NCI-H2227 treated with DMSO at 0.1 percent for 48 hours (cell line): ENCODE measurements at places on chromosomes 12 and 14.

DNA sequence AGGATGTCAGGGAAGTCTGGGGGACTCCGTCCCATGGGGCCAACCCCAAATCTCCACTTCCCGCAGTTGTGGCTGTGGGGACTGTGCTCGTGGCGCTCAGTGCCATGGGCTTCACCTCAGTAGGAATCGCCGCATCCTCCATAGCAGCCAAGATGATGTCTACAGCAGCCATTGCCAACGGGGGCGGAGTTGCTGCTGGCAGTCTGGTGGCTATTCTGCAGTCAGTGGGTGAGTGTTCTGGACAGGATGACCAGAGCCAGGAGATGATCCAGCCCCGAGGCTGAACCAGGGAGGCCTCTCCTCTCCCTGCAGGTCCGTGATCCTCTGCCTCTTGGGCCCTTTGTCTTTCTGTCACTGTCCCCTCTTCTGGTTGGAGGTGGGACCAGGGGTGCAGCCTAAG, 8.8 kb upstream of the IFI27 start:
- DNase-seq: no peak

DNA sequence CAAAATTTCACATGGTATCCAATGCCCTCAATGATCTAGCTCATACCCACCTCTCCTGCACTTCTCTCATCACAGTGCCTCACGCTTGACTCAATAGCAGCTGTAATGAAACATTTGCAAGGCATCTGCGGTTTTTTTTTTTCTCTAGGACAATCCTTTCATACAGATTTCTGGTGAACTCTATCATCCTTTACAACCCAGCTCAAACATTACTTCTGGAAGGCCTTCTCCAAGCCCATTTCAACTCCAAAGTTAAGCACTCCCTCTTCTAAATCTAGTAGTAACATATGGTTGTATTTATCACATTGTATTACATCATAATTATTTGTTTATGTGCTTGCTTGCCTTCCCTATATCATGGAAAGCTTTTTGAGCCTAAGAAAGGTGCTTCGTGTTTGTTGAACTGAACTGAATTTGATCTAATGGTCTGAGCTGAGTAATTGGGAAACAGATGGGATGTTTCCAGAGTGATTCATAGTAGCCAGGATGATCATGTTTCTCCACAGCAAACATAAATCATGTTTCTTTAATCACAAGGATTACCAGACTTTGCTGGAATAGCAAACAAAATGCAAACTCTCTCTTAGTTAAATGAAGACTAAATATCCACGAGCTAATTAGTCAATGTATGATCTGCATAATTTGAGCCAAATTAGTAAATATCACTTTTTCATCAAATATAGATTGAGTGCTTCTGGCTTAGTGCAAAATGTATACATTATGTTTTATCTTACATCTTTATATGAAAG, 14.3 kb downstream of the CFL2 start:
- no peak for DNase-seq

DNA sequence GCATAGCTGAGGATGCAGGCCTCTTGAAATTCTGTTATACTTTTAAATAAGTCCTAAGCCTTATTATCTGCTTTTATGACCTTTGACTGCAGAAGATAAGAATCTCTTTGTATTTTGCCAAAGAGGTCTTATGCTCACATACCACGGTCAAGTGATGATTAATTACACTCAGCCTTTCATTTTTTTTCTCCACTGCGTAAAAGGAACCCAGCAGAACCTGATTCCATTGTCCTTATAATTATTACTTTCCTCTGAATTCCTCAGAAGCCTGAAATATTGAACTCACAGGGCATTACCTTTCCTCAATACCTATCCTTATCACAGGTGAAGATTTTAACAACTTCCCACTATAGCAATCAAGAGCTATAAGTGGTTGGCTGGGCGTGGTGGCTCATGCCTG, 498.7 kb upstream of the RPL10L start:
- no peak for DNase-seq

DNA sequence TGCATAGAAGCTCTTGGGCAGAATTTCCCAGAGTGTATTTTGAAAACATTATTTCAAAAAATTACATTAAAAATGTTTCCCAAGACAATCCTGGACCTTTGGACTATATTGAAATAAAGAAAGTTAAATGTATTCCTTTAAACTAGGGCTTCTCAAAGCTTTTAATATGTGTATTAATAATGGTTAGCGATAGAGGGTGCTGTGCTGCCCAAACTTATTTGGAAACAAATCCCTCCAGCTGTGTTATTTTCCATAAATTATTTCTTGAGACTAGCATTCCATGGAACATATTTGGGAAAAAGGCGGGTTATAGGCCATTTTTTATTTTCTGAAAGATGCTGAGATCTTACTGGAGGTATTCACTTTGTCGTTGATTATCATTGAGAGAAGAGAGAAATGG, 397.8 kb upstream of the MIS18BP1 start:
- no peak for DNase-seq

GRCh38 chr12:68180792-68181744, 21.5 kb upstream of the IFNG start:
- DNase-seq: no peak

DNA sequence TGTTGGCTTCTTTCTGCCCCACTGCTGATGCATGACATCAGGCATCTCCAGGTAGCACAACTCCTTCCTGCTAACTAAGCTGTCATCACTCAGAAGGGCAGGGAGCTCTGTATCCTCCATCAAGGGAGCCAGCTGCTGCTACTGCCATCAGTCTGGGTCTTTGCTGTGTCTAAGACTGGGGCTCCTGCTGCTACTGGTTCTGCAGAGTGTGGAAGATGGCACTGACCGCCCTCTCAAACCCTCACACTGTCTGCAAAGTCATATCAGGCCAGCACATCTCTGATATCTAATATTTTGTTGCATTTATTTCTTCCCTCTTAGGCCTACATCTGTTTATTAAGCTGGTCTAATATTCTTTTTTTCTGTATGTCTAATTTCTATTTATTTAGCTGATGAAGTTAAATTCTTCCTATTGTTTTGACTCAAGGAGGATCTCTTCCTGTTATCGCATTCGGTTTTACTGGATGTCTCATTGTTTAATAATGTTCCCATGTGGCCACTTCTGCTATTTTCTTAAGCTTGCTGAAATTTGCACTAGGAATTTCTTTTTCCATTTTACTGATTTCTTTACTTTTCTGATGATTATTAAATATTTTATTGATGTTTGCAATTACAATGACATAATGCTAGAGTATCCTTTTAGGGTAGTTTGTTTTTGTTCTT, 7.6 kb upstream of the E2F7 start:
- DNase-seq: no peak

- no peak for DNase-seq
These were observed 69.6 kb downstream of the CHST11 start for GRCh38 chr12:104526320-104526719.

DNA sequence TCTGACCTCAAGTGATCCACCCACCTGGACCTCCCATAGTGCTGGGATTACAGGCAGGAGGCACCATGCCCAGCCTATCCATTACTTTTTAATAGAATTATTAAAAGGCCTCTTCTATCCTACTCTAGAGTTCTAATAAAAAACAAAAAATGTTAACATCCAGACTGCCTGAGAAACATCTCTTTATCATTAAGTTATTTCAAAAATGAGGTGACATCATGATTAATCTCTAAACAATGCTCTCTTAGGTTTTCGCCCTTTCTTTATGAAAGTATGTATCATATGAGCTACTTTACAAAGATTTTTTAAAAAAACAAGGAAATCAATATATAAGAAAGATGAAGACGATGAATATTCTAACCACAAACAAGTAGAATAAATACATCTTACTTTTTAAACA, 52.6 kb downstream of the FGD6 start:
- DNase-seq: no peak

- no peak for DNase-seq
These were observed 183.1 kb downstream of the TMEM121 start for GRCh38 chr14:105709281-105710118.

GRCh38 chr12:131074221-131075083, 120.7 kb downstream of the ADGRD1 start:
- no peak for DNase-seq

DNA sequence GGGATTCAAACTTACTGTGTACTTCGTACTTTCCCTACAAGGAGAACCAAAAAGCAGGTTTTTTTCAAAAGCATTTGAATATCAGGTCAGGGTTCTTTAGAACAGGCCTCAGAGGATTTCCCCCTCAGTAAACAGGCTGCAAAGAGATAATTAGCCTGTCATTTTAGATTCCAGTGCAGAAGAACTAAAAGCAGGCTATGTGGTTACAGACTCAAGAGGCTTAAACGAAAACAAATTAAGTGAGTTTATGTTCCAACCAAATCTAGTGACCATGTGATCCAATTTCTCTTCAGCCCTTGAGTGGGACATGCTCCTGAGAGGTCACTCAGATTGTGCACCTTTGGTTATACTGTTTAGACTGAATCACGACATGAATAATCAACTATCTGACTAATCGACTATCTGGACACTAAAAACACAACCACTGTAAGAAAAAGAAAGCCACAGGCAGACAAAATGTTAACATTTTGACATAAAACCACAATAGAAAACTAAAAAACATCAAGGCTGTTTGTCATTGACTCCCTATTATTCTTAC, 4.5 kb downstream of the TMED8 start:
- peak; percentile 59 for DNase-seq

DNA sequence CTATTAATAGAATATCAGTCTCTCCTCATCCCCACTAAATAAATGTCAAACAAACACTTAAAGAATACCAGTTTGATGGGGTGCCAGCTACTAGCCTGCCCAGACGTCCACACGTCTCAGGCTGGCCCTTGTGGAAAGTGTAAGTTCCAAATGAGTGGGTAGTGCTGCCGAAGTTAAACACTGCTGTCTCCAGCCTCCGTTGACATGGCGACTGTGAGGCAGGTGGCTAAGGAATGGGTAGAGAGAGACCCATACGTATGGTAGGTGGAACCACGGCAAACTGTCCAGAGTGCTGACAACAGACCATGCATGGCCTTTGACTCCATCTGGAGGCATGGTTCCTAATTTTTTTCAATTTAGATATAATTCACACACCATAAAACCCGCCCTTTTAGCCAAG, 37.9 kb downstream of the PITPNM2 start:
- no peak for DNase-seq

GRCh38 chr12:1670358-1671268, 20.3 kb upstream of the ADIPOR2 start:
- no peak for DNase-seq

- no peak for DNase-seq
These were observed 79.1 kb upstream of the EEA1 start for GRCh38 chr12:93008044-93008778.

DNA sequence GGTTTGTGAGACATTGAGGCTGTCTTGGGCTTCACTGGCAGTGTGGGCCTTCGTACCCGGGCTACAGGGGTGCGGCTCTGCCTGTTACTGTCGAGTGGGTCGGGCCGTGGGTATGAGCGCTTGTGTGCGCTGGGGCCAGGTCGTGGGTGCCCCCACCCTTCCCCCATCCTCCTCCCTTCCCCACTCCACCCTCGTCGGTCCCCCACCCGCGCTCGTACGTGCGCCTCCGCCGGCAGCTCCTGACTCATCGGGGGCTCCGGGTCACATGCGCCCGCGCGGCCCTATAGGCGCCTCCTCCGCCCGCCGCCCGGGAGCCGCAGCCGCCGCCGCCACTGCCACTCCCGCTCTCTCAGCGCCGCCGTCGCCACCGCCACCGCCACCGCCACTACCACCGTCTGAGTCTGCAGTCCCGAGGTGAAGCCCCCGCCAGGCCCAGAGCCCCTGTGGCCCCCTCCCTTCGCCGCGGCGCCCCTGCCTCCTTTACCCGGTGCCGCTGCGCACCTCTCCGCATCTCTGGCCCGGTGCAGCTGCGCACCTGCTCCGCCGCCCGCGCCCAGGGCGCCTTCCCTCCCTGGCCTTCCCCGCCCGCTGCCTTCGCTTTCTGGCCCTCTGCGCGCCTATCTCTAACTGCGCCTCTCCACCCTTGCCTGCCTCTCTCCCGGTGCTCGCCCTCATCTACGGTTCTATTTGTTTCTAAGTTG, at the start of gene ENO2:
TSS of gene ENO2 (plus strand) at position 335 of the 701 bp plus-strand sequence. CDS start 1,253 bp downstream, outside the sequence.
- peak; percentile 43 for DNase-seq

DNA sequence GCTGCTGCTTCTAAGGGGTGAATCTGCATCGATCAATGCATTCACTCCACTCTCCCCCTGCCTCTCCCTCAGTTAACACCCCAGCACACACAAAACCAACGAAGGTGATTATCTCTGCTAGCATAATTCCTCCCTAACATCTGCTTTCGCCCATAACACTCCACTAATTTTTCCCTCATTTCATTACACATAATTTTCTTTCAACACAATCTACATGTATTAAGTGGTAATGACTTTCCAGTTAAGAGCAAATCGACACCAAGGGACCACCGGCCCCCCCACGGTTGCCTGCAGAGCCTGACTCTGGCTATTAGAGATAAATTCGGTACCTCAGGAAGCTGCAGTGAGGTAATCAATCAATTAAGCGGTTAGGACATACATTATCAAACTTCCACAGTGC, 1115.6 kb downstream of the BCL11B start:
- DNase-seq: no peak

- no peak for DNase-seq
These were observed at the start of gene SYNE3 for GRCh38 chr14:95516554-95517181. TSS of gene SYNE3 (minus strand) at chr14:95516650. CDS start at chr14:95475821, 40,829 bp downstream.

DNA sequence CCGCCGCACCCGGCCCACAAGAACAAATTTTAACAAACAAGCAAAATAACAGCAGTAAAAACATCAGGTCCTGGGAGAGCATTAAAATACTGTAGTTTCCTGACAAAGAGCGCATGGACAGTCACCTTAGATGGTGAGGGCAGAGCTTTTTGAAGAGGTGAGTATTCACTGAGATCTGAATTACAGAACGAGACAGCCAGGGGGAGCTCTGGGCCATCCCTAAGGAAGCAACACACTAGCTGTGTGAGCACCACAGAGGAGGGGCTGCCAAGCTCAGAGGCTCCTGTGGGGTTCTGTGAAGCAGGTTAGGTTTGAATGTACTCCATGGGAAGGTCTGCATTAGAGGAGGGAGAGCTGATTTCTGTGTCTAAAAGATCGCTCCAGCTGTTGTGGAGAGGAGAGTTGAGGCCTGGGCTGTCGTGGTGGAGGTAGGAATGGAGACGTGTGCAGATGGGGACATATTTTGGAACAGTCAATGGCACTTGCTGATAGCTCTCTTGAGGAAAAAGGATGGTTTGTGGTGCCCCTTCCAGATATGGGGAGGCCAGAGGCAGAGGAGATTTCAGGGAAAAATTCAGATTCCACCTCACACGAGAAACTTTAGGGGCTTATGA, 72.9 kb downstream of the TRAFD1 start:
- DNase-seq: peak; percentile 27
